KBM-7 (cell line): ENCODE measurements at places on chromosomes 6 and 20.
A peak's percentile ranks its signal among the peaks of the same experiment; 100 is the strongest.

DNA sequence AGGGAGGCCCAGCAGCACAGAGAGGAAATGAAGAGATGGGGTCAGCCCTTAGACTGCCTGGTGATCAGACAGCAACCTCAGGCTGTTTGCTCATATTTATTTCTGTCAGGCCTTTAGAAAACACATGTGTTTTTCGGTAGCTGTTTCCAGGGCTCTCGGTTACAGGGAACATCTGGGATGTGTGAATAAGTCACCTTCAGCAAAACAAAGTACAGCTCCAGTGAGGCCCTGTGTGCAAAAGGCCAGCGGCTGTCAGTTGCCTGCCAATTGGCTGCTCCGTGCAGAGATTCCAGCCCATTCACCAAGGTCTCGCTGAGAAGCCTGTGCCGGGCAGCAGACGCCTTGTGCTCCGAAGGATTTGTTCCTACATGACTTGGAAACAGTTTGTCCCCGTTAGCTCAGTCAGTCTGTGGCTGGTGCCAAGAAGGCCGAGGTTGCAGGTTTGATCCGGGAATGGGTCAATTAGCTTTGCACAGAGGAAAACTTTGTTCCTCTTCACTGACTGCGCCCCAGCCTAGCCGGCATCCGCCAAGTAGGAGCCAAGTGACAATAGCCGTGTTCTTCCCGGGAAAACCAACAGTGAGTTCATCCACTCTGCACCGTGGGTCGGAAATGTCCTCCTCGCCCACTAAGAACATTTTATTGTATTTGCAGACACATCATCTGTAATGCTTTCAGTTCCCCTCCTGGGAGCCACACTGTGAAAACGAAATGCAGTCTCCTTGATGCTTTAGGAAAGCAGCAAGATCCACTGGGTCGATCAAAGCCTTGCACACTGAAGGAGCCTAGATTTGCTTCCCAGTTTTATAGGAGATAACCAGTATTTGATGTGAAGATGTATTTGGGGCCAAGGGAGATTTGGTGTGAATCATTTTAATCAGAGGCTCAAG lies 315.4 kb upstream of the CDYL start:
- no peak for DNase-seq

- DNase-seq, result no peak
These were observed 37.3 kb downstream of the KIF3B start for GRCh38 chr20:32314768-32315167.

- no peak for DNase-seq
These were observed 305.5 kb upstream of the SULF2 start for GRCh38 chr20:48090784-48091183.

DNA sequence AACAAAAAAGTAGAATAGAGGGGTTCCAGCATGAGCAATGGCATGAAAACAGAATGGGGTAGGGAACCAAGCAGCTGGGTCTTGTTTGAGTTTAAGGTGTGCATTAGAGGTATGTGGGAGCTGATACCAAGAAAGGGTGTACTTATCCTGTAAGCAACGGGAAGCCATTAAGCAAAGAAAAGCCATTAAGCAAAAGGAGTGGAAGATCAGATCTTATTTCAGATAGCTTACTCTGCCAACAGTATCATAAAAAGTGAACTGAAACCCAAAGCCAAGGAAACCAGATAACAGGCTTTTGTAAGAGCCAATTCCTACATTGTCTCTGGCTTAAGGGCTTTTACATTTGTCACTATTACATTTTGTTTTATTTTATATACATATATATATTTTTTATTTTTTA lies 21.3 kb upstream of the BEND6 start:
- peak; percentile 43 for DNase-seq

DNA sequence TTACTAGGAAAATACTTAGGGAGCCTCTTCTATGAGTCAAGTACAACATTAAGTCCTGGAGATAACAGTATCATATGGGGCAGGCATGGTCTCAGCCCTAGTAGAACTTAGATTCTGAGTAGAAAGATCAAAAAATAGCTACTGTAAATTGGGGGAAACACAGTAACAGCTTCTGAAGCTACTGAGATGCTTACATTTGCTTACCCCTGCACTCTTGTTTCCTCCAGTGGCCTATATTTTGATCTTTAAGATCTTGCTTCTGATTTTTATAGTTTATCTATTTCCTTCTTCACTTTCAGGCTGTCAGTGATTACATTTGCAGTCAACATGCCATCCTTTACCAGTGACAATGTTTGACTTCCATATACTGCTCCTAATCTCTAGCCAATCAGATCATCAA lies 35.3 kb downstream of the HIVEP2 start:
- no peak for DNase-seq

GRCh38 chr6:140980265-140980887 lies 1152.3 kb upstream of the GJE1 start:
- no peak for DNase-seq

- no peak for DNase-seq
These were observed 129.6 kb downstream of the PAX1 start for GRCh38 chr20:21835042-21835441.

DNA sequence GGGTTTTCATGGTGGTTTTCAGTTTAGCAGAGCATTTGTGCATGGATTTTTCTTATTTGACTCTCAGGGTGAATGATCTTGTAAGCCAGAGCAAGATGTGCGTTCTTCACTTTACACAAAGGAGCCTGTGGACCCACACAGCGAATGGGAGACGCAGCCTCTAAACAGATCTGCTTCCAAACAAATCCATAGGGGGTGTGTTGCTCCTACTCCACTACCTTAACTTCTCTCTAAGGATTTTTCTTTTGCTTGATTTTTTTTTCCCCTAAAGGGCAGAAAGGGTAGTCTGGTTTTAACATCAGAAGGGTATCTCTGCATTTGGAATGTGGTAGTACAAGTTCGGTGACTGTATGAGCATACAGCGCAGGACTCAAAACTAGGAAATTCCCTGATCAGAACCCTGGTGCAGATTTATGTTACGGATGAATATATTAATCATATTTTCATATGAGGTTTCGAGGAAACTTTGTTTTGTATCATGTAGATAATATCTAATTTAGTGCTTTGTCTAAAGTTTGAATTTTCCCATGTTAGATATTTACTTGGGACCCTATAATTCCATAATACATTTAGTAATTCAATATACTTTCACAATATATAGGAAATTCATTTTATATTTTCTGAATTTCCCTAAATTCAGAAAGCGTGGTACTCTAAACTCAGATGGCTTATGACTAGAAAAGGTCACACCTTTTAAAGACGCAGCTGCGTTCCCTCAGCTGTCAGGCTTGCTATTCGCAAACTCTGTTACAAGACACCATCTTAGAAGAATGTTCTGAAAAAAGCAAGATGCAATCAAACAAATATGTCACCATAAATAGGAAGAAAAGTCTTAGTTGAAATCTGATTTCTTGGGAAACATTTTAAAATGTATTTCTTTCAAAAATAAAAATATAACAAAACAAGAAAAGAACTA lies 196.9 kb downstream of the TMEM242 start:
- no peak for DNase-seq

DNA sequence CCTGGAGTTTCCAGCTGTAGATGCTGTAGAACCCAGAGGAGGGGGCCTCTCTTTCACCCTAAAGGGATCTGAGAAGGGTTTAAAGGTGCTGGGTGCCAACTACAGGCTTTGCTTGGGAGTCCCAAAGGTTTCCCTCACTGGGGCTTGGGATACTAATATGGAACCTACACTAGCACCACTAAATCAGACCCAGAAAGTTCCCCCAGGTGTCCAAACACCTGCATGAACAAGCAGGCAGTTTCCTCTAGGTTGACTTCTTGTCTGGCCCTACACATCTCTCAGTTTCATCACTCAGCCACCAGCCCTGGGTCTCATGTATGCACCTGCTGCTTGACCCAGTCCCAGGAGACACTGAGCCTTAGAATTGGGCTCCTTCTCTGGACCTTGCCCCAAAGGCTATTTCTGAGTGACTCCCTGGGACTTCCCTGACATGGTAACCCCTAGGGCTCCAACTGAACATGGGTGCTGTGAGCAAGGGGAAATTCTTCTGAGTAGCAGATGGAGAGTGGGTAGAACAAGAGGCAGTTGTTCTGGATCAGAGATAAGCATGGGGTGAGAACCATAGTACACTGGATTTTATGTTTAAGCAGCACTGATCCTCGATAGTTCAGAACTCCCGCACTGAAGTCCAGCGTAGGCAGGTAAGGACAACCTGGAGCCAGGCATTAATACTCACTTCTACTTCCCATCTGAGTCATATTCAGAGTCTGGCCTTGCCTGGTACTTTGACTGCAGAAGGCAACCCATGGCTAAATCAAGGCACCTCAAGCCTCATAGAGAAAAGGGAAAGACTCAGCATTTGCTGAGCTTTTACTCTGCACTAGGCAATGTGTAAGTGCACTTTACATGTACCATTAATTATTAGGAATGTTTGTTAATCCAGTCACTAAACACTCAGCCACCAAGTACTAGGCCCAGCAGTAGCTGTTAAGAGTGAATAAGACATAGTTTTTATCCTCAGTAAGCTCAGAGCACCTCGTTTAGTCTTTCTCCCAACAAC lies 16.8 kb downstream of the BCL2L1 start:
- no peak for DNase-seq

GRCh38 chr20:44069203-44070011 lies 117.6 kb downstream of the JPH2 start:
- DNase-seq, result no peak
